ENCODE measurements at places on chromosomes 1 and 21. TPM values are rescaled to one million over a fixed set of nuclear protein-coding genes. Genes with fewer than 3 reads are reported as not detected.
A peak's percentile ranks its signal among the peaks of the same experiment; 100 is the strongest.

GSTM5 gene
- 2.0 TPM for total RNA-seq

ASCL5 gene
- not detected for total RNA-seq

DNA sequence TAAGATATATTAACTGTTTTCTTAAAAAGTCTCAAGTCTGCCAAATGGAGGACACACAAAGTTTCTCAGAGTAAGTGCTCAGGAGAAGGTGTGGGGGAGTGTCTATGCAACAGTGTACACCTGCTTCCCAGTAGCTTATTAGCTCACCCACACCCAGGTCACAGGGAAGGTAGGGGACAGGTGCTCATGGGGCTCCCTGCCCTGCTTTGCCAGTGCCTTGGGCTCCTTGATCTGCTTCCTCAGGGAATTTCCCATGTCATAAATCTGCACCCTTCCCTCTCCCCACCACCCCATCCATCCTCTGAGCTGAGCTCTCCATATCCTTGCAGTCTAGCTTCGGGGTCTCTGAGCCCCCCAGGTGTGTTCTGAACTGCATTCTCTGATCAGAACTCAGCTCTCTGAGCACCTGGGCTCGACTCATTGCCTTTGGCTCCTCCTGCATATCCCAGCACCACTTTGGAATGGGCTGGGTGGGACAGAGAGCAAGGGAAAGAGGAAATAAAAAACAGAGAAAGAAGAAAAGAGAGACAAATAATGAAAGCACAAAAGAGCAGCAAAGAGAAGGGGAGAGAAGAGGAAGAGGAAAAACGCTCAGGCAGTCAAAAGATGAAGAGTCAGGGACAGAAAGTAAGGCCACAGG lies 87.0 kb upstream of the ATP1B1 start:
- peak; percentile 67 for DNase-seq

- DNase-seq: no peak
These were observed 2.9 kb downstream of the CYYR1 start for GRCh38 chr21:26570203-26570602.

S100A7 gene
- total RNA-seq: not detected

GRCh38 chr21:39136711-39137110 lies 46.5 kb downstream of the PSMG1 start:
- no peak for DNase-seq

DNA sequence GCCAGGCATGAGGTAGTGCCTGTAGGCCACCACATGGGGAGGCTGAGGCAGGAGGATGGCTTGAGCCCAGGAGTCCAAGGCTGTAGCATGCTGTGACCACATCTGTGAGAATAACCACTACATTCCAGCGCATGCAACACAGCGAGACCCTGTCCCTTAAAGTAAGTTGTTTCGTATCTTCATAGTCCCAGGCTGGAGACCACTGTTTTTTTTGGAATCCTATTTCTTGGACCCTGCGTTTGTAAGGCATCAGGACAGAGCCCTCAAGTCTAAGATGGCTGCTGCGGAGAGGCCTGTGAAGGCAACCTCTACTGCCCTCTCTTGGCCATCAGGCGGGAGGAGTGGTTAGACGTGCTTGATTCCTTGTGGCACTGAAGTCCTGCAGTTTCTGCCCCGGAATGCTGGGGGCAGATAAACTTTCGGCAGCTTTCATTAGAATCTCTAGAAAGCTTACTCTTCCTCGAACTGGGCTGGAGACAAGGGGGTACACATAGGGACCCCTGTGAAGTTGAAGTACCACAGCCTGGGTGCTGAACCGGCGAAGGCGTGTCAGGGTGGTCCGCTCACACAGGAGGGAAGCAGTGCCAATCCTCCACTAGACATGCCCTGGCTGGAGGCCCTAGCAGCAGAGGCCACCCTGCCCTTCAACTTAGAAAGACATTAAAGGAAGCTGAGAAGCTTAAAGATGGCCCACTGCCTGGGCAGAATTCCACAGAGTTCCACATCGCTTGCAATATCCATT lies 36.6 kb downstream of the RABIF start:
- peak; percentile 46 for DNase-seq

- no peak for DNase-seq
These were observed 77.1 kb downstream of the CEP350 start for GRCh38 chr1:180031664-180032063.

DNA sequence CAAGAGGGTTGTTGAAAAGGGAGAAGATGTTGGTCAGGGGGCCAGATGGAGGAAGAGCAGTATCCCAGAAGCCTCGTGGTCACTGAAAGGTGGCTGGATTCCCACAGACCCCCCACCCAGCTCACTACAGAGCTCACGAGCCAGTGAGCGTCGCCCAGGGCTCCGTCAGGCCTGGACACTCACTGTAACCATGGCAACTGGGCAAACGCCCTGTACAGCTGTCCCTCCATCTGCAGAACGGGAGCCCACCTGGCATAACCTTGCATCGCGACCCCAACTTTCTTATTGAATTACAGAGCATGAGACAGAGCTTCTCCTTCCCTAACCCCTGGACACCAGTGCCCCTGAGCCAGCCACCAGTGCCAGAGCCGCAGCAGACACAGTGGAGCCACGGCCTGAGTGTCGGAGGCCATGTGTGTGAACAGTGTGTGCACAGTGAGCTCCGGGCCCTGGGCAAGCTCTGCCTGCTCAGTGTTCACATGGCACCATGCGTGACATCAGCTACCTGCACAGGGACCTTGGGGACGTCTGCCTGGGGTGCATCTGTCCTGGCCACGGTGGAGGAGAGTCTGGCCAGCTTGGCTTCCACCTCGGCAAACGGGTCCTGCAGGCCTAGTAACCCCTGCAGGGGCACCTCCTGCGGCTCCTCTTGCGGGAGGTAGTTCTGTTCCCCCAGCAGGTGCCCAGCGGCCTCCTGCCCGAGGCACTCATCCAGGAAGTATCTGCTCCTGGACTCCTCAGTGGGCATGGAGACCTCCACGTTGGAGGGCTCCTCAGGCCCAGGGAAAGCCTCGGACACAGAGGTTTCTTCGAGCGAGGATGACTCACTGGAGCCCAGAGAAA lies 25.9 kb upstream of the DDOST start:
- no peak for DNase-seq

- DNase-seq: no peak
These were observed 13.6 kb downstream of the IPO9 start for GRCh38 chr1:201842472-201843027.

GRCh38 chr1:940107-941014 lies 16.6 kb downstream of the SAMD11 start:
- DNase-seq: peak; percentile 59

PRAMEF4 gene
- total RNA-seq: not detected

DNA sequence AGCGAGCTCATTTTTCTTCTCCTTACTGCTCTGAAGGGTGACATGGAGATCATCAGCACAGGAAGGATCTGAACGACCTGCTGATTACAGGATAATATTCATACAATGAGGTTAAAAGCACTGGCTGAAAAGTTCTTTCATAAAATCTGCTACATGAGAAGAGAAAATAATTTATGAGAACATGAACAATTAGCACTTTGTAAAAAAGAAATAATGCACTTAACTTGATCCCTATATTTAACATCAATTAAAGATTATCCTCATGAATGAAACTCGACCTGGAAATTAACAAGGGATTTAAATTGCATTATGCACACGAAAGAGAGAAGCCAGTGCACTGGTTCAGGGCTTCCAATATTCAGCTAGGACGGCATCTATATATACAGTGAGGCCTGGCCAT lies 46.6 kb downstream of the RRAGC start:
- no peak for DNase-seq

DNA sequence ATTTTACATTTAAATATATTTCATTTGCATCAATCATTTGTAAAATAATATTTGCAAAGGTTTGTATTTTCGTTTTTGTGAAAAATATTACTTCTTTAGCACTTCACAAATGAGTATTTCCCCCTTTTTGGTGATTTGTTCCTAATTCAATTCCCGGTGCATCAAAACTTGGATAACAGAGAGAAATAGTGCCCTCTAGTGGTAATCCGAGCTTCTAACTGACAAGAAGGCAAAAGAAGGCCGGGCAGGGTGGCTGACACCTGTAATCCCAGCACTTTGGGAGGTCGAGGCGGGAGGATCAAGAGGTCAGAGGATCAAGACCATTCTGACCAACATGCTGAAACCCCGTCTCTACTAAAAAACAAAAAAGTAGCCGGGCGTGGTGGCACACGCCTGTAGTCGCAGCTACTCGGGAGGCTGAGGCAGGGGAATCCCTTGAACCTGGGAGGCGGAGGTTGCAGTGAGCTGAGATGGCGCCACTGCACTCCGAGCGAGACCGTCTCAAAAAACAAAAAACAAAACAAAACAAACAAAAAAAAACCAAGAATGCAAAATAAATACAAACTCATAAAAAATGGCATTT lies 137.7 kb downstream of the COL11A1 start:
- no peak for DNase-seq

GUCA2B gene
- 27.7 TPM for total RNA-seq

DNA sequence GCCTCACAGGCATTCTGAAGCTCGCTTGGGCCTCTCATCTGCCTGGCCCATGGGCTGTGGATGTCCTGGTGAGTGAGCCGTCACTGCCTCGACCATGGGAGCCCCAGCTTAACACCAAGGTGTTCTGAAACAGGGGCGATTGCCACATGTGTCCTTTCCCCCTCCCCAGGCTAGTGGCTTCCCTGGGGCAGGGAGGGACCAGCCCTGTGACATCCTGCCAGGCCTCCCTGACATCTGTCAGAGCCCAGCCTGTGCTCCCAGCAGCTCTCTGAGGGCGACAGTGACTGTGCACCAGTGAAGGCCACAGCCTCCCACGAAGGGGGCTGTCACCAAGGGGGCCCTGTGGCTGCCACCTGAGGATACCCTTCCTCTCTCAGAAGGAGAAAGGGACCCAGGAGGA lies 35.9 kb upstream of the CCDC27 start:
- DNase-seq: no peak

TFAP2E gene
- 1.1 TPM for total RNA-seq

GRCh38 chr1:101408212-101409042 lies 171.6 kb downstream of the S1PR1 start:
- no peak for DNase-seq

DNA sequence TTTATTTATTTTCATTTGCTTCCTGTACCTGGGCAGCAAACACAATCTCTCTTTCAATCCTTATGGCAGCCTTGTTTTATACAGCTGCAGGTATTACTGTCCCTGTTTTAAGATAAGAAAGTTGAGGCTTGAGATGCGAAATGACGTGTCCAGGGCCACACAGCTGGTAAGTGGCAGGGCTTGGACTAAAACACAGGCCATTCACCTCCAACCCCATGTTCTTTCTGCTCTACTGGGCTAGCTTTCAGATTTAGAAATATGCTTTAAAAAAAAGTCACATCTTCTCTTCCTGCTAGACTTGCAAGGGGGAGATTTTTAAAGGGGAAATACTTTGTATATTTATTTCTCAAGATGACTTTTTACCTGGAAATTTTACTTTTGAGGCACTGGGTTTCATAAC lies 62.8 kb downstream of the CNST start:
- DNase-seq: no peak

- no peak for DNase-seq
These were observed 177.8 kb upstream of the KAZN start for GRCh38 chr1:14420686-14421085.

- no peak for DNase-seq
These were observed 28.8 kb upstream of the TSPAN2 start for GRCh38 chr1:115118086-115118485.

AJAP1 gene
- 0.07 TPM for total RNA-seq

CD2 gene
- 3.8 TPM for total RNA-seq

- no peak for DNase-seq
These were observed 38.4 kb downstream of the UTP25 start for GRCh38 chr1:209866201-209866600.

GRCh38 chr1:30299393-30299792 lies 424.0 kb downstream of the MATN1 start:
- DNase-seq: no peak

DNA sequence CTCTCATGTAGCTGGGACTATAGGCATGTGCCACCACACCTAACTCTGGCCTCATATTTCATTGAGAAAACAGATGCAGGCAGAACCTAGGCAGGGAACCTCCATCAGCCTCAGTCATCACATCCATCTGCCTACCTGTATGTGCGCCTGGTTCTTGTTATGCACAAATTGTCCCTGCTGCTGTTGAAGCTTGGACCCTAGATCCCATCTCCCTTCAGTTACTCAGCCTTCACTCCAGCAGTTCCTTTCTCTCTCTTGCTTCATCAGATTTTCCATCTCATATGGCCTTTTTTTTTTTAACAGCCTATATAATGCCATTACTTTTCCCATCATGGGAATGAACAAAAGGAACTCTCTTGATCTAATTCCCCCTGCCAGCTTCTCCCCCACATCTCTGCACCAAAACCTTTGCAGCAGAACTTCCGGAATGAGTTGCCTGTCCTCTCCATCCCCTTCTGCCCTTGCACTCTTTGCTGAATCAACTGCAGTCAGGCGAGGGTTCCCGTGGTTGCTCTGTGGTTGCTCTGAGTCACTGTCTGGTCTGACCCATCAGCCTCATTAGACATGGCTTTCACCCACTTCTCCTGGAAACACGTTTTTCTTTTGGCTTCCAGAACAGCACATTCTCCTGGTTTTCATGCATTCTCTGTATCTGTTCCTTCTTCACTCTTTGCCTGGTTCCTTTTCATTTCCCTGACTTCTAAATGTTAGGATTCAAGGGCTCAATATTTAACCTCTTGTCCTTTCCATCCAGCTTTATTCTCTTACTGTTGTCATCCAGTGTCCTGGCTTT lies 41.5 kb downstream of the UBE4B start:
- DNase-seq: peak; percentile 26

DNA sequence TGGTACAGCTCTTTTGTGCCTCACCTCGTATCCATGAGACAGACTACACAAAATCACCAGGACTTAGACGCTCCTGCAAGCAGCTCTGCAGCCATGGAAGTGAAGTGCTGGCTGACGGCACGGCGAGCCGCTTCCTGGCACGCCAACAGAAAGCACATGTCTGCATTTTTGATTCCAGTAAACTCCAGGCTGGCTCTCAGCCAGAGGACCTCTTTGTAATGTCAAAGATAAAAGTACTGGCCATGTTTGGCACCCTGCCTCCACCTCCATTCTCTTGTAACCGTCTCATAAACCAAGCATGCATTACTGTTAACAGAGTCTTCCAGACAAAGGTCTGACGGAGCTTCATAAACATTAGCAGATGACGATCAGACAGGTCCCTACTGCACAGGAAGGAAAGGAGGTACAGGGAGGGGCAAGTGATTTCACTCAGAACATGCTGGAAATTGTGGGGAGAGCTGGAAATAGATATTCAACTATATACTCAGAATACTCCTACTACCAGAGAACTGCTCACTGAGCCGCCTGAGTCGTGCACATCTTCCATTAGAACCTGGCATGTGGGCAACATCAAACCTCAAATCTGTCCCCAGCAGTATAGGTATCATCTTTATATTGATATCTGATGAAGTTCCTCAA lies 632.0 kb downstream of the SMYD3 start:
- peak; percentile 47 for DNase-seq

INSRR gene
- not detected for total RNA-seq

ZNF691 gene
- 6.2 TPM for total RNA-seq

DNA sequence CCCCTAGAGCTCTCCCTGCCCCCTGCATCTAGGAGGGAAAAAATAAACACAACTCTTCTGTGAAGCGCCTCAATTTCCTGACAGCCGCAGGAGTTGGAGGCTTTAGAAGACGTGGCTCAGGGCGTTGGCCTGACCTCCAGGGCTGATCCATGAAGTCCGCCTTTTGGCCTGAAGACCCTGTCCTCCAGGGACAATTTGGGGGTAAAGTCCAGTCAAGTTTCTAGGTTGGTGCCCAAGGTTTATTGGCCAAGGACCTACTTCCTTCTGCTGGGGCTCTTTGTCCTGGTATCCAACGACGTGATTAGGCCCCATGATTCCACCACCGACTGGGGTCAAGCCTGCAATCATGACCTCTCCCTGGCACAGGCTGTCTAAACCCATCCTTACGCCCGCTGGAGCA lies 54.9 kb downstream of the PTPRF start:
- DNase-seq: peak; percentile 56
